ENCODE measurements at places on chromosomes 16 and 17. TPM values are rescaled to one million over a fixed set of nuclear protein-coding genes. Genes with fewer than 3 reads are reported as not detected.

The CD7 gene
- total RNA-seq, result 0.69 TPM

The SPATA22 gene
- 1.0 TPM for total RNA-seq

The ITGB3 gene
- total RNA-seq, result 20.2 TPM

The FOXC2 gene
- 0.58 TPM for total RNA-seq

The NAGS gene
- 0.90 TPM for total RNA-seq

The MLKL gene
- 5.2 TPM for total RNA-seq

The CDR2L gene
- 4.8 TPM for total RNA-seq

The DNASE1L2 gene
- 0.74 TPM for total RNA-seq

The PPP1R1B gene
- 5.1 TPM for total RNA-seq

DNA sequence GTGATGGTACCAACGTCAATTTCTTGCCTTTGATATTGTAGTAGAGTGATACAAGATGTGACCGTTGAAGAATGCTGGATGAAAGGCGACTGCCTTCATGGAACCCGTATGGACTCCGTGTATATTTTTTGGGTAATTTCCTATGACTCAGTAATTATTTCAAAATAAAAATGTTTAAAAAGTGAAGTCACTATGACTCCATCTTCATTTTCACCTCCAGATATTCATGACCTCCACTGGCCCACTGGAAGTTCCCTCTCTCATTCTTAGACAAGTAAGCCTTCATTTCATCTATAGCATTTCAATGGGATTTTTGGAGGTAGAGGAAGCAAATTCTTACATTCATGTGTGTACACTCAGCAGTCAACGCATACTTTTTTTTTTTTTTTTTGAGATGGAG lies 111.8 kb upstream of the NUDT7 start:
- no peak for DNase-seq

DNA sequence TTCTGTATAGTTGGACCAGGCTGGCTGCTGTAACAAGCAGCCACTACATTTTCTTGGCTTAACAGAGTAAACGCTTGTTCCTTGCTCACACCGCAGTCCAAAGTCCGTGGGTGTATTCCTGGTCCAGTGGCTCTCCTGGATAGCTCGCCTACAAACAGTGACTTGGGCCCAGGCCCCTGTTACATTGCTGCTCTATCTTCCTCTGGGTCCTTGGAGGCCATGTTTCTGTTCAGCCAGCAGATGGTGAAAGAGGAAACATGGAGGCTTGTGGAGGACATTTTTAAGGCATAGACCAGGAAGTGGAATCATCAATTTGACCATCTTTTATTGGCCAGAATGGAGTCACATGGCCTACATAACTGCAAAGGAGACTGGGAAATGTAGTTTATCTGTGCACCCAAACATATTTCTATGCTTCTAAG lies 55.1 kb downstream of the ATP2C2 start:
- no peak for DNase-seq

DNA sequence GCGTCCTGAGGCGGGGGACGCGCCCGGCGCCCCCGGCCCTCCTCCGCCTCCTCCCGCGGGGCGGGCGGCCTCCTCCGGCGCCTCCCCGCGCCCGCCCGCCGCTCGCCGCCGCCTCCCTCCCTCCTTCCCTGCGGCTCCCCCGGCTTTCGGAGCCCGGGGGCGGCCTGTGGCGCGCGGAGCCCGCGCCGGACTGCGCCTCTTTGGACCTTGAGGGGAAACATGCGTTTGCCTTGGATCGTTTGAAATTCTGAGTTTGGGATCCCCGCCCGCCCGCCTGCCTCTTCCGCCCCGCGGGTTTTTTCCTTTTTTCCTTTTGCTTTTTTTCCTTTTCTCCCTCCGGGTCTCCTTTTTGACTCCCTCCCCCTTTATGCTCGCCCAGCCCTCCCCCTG lies 390 bp downstream of the ZNRF1 start:
- DNase-seq, result no peak

- no peak for DNase-seq
Measured at GRCh38 chr17:81249223-81250040, 10.3 kb downstream of the NDUFAF8 start.

- DNase-seq, result no peak
Measured at GRCh38 chr17:75472119-75472518, 15.7 kb downstream of the TMEM94 start.

DNA sequence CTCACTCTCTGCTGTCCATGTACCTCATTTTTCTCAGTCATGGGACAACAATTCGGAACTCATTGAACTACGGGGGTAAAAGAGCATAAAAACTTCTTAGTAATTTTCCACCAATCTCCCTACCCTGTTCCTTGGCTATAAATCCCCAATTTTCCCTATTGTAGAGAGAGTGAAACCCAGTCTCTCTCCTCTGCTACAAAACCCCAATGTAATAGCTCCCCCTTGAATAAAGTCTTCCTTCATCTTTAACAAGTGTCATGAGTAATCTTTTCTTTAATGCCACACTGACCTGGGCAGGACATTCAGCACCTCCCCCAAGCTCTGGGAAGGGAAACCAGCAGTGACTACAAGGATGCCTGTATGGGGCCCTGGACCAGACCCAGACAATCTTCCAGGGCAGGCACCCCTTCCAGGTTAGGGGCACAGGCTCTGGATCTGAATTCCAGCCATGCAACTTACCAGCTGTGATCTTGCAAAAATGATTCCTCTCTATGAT lies 10.2 kb upstream of the EIF1 start:
- DNase-seq, result no peak

DNA sequence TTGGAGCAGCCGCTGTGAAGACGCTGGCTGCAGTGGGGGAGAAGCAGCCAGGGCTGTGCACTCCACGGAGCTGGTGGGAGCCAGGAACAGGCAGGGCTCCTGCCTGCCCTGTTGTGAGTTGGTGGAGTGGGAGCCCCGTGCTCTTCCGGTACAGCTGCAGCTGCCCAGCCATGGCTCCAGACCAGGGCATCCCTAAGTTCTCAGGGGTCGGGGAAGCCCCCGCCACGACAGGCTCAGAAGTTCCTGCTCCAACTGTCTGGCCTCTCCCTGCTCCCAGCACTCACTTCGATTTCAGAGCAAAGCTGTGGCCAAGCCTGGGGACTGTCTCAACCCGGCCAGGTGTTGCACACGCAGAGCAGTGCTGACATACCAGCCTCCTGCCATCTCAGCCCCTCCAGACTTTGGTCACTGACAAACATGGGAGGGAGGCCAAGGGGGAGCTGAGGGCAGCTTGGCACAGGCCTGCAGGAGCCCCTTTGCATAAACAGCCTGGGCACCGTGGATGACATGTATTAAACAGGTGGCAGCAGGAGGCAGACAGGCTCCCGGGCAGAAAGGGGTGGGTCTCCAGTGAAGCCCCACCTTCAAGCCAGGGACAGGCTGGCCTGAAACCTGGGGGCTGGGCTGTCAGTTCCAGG lies 13.9 kb upstream of the KDM8 start:
- DNase-seq, result no peak

- DNase-seq, result no peak
Measured at GRCh38 chr16:23557779-23558702, 514 bp downstream of the UBFD1 start.

GRCh38 chr16:21159281-21159951 lies 942 bp downstream of the LDAF1 start:
- no peak for DNase-seq

DNA sequence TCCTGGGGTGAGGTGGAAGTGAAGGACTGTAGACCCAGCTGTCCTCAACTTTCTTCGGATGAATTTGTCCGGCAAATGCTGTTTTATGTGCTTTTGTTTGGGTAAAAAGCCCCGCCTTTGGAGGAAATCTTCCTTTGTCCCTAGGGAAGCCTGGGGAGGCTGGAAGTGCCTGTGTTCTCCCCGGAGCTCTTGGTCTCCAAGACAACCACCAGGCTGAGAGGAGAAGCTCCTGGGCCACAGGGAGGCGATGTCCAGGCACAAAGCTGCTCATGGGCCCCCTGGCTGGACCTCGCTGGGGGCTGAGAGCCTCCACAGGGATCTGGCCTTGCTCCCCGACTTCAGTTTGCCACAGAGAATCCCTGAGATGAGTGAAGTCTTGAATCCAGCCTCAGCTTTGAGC lies 293.1 kb upstream of the N4BP1 start:
- no peak for DNase-seq

- DNase-seq, result no peak
Measured at GRCh38 chr16:17302620-17303019, 168.1 kb downstream of the XYLT1 start.

- DNase-seq, result no peak
Measured at GRCh38 chr17:160336-160735, 21.1 kb downstream of the DOC2B start.

DNA sequence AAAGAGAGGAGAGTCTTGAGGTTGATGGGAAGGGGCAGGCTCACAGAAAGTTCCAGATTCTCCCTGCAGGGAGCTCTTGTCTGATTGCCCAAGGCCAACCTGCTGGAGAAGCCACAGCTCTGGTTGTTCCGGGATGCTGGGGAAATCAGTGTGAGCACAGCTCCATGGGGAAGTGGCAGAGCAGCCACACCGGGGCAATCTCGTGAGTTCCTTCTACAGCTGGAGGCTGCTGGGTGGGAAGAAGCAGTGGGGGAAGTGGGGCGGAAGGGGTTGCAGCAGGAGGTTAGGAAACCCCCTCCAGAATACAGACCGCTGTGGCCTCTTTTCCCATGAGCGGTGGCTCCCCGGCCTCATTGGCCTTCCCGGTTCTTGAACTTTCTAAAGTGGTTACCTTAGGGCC lies 34.0 kb downstream of the KIAA0513 start:
- no peak for DNase-seq

- DNase-seq, result no peak
Measured at GRCh38 chr17:48181653-48182052, 74.1 kb downstream of the SNX11 start.

GRCh38 chr17:21394265-21394664 lies 18.1 kb downstream of the KCNJ12 start:
- no peak for DNase-seq

DNA sequence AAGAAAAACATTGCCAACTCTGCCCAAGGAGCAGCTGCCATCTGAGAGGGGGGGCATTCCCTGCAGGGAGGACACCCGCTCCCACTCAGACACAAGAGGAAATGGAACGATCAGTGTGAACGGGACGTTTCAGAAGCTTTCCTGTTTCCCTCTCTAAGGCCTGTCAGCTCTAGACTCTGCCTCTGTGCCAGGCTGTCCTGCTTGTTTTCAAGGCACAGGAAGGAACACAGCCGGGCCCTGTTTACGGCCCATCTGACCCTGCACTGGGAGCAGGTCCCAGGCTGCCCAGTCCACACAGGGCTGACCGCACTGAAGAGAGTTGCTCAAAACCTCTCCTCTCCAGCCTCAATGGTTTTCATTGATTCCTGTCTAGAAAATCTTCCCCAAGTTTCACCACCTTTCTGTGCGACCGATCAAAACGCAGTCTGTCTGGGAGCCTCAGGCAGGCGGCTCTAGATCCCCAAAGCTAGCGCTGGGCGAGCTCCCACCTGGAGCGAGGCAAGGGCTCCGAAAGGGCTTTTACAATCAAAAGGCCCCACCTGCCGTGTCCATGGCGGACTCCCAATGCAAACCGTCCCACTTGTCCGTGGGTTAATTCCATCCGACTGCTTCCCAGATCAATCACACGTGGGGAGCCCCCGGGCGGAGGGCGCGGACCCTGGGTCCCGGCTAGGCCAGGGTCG lies 1.5 kb downstream of the PIEZO1 start:
- DNase-seq, result no peak

- DNase-seq, result no peak
Measured at GRCh38 chr17:7830616-7831015, 3.4 kb upstream of the KDM6B start.

- DNase-seq, result no peak
Measured at GRCh38 chr17:14580499-14580898, 279.6 kb downstream of the HS3ST3B1 start.

GRCh38 chr16:89131783-89132182 lies 38.1 kb downstream of the ACSF3 start:
- DNase-seq, result no peak

GRCh38 chr16:21656795-21657768 lies 4.7 kb upstream of the IGSF6 start:
- no peak for DNase-seq

DNA sequence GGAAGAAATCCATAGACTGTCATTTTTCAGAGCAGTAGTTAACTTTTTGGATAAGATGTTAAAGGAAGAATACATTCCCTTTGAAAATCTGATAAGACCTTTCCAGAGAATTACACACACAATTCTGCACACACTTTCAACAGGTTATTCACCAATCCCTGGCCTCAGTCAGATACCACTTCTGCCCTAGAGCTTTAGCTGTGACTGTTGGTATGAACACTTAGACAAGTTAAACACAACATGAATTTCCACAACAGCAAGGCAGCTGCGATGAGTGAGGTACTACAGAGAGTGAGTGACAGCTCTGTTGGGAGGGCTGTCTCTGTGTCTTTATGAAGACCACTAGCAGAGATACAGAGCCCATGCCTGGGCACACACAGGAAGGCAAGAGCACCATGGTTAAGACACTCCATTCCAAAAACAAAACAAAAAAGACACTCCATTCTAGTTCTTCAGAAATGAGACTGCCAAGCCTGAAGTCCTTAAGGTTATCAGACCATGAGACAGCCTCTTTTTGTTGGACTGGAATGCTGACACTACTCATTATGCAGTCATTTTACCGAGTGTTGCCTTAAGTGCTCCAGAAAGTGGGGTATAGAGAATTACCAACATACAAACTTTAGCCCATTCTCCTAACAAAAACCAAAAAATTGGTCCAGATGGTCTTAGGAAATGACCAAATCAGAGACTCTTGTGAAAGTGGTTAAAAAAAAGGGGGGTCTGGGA lies 42.4 kb downstream of the TOM1L2 start:
- DNase-seq, result no peak

GRCh38 chr17:47726796-47727703 lies 6.0 kb upstream of the TBX21 start:
- no peak for DNase-seq

DNA sequence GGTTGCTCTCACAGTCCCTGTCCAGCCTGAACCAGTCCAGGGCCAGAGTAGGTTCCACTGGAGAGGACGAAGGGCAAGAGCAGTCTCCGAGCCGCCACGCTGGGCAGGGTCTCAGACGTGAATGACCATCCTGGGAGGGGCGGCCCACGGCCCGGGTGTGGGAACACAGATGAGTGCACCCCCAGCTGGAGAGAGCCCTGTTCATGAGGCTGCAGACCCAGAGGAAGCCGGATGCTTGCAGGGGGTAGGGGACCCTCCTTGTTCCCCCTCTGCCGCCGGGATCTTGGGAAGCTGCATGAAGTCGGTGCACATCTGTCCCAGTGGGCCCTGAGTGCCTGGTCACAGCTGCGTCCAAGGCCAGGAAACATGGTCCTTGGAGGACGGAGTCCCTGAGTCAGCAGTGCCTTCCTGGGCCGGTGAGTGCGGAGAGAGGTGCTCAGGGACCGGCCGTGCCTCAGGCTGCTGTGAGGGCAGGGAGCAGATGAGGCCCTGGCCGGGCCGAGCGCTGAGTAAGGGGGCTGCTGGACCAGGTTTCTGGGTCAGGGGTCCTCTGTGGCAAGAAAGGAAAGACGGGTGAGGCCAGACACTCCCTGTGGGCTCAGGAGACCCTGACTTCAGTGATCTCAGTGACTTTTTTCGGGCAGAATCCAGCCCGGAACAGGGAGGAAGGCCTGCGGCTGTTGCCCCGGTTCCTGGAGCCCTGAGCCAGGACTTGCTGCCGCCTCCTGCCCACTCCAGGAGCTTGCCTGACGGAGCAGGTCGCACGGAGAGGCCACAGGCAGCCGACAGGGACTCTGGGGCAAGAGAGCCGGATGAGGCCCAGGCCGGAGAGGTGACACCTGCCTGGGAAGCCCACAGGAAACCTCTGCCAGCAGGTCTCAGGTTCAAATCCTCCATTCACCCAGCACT lies 45.8 kb downstream of the ACTG1 start:
- DNase-seq, result no peak

GRCh38 chr16:9318764-9319163 lies 227.3 kb downstream of the HAPSTR1 start:
- DNase-seq, result no peak
